ENCODE measurements at places on chromosomes 1 and 21.

- DNase-seq, result no peak
These were observed 5.1 kb upstream of the SMIM1 start for GRCh38 chr1:3767328-3767925.

DNA sequence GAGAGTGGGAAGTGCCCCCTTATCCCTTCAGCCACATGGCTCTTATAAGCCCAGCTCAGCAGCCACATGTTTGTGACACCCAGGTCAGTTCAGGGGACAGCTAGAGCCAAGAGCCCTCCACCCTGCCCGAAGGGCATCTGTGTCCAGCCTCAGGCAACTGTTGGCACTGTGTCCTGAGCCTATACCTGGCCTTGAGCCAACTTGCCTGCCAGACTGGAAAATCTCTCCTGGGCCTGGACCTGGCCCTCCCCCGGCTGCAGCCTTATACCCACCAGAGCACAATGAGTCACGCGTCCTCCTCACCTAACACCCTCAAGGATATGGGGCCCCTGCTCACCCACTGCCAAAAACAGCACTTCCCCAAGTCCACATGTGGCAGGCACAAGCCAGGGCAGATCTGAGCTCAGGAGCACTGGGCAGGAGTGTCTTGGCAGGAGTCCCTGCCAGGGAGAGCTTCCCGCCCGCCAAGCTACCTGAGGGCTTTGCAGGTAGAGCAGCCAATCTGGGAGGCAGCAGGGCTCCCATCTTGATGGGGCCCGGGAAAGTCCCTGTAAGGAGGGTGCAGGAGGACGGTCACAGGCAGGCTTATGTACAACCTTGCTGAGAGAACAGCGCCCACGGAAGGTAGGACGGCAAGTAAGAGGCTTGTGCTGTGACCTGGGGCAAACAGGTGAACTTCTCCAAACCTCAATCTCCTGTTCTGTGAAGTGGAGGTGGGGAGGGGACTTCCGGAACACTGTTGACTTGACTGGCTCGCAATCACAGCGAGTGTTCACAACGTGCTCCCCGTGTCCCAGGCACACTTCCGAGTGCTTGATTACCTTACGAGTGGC lies 19.8 kb upstream of the HSPG2 start:
- DNase-seq, result peak; percentile 17

DNA sequence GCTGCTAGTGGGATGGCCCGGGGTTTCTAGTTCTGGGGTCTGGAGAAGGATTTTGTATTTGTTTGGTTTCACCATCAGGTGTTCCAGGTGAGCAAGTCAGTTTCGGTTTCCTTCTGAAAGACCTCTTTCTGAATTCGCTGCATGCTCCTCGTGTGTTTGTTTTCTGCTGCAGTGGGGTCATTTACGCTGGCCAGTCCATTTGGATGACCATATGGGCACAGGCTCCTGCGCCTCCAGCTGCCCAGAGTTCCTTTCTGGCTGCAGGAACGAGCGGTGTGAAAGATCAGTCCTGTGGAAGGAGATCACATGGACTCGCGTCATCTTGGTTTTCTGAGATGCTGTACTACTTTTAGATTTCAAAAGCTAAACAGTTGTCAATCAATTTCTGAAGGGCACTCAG lies 83.7 kb upstream of the GCLM start:
- no peak for DNase-seq

- no peak for DNase-seq
These were observed 10.9 kb downstream of the ARHGEF2 start for GRCh38 chr1:155967341-155968050.

DNA sequence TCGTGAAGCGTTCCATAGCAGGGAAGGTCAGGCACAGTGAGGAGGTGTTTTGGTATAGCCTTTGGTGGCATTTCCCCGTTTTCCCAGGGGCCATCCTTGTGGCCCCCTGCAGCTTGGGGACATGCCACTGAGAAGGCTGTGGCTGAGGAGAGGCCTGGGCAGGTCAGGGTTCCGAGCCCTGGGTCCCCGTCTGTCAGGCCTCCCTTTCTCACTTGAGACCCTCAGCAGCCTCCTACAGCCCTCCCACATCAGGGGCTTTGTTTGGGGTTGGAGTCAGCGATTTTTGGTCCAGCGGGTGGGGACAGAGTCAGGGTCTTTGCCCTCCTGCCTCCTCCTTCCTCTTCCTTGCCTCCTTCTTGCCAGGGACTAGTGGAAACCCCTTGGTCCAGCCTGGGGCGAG lies 22.2 kb downstream of the LDLRAP1 start:
- no peak for DNase-seq

DNA sequence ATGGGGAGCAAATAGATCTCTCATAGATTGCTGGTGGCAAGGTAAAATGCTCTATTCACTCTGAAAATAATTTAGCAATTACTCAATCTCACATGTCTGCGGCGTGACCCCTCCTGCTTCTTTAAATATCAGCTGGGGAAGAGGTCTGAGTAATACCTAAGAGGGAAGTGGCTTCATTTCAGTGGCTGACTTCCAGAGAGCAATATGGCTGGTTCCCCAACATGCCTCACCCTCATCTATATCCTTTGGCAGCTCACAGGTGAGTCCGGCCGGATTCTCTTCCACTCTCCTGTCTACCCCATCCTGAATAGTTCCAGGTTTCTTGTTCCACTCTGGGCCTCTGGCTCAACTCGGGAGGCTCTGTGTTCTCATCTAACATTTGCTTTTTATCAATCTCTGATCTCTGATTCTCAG lies at the start of gene SLAMF7:
Gene SLAMF7, plus strand, starts transcription at position 150 of the 414 bp plus-strand sequence. Its CDS starts 55 bp downstream, at position 205.
- DNase-seq, result peak; percentile 37

GRCh38 chr1:33367485-33368405 lies 46.8 kb upstream of the A3GALT2 start:
- peak; percentile 52 for DNase-seq

- DNase-seq, result no peak
These were observed 67.5 kb upstream of the CD1D start for GRCh38 chr1:158112994-158113758.

DNA sequence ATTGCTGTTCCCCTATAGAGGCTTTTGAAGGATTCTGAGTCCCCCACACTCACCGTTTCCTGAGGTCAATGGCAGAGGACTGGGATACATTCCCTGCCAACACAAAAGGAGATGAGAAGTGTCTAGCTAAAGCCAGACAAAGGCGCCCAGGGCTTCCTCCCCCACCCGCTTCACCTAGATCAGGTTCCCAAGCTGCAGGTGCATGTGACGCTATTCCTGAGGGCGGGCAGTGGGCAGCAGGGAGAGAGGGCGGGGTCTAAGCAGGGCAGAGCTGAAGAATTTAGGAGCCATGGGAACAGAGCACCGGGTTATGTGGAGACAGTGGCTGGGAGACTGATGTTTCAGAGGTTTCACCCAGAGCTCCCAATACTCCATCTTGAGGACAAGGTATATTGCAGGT lies 6.0 kb upstream of the ARHGEF2 start:
- DNase-seq, result no peak

DNA sequence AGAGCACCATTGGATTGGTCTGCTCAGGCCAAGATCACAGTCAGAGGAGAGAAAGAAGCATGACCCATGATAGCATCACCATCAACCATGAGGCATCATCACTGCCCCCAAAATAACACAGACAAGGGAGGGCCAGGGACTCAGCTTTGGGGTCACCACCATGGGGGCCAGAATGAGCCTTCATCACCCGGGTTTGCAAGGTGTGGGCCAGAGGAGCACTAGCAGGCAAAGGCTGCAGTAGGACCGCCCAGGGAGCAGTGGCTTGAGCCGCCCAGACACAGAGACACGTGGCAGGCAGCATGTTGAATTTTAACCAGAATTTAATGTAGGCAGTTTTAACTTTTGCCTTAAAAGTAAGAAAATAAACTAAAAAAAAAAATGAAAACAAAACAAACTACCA lies 53.7 kb upstream of the TMPRSS2 start:
- no peak for DNase-seq

DNA sequence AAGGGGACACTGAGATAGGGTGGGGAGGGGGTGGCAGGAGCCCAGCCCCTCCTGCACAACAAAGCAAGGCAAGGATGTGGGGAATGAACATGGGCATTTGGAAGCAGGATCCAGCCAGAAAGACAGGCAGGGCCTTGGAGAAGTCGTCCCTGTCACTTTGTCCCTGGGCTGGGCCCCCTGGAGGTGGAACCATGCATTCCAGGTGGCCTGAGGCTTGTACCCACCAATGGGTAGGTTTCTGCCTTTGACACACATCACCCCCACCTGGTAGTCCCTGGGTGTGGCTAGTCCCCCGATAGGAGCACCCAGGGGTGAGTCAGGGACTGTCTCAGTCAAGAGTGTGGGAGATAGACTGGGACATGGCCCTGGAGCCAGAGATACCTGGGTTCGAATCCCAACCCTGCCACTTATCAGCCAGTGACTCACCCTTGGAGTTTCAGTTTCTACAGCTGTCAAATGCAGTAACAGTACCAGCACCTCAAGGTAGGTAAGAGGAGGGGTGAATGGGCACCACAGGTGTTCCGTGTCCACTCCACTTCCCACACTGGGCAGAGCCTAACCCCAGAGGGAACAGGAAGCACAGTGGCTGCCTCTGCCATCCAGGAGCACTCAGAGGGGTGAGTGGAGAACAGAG lies 10.0 kb downstream of the PLA2G2D start:
- DNase-seq, result no peak

DNA sequence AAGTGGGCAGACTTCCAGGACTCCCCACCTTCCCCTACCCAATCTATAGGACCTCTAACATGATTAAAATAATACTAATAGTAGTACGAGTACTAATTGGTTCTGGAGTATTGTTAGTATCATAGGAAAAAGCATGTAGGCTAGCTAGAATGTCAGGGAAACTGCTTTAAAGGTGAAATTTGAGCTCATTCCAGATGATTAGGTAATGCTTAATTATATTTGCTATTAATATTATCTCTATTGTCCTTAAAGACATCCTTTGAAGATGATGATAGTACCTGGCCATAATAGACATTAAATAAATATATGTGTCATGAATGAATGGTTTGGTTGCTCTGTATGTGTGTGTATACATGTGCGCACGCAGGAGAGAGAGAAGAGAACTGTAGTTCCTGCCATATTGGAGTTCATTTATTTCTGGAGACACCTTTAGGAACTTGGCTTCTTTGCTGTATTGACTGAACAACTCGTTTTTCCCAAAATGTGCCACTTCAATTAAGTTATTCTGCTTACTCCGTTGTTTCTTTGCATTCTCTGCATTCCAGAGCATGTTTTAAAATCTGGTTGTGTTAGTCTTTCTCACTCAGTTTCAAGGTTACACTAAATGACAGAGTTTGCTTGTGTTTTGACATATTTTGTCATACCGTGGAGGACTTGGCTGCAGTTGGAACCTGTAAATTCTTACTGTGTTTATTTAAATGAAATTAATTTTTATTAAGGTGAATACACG lies 117.1 kb downstream of the OSBPL9 start:
- no peak for DNase-seq

DNA sequence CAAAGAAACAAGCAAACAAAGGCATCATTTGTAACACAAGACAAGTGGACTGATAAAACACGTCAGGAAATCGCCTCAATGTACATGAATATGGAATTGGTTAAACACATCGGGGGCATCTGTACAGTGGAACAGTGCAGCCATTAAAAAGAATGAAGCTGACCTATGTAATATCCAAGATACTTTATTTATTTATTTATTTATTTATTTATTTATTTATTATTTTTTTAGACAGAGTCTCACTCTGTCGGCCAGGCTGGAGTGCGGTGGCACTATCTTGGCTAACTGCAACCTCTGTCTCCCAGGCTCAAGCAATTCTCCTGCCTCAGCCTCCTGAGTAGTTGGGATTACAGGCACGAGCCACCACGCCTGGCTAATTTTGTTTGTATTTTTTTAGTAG lies 75.4 kb upstream of the SLC45A1 start:
- no peak for DNase-seq

DNA sequence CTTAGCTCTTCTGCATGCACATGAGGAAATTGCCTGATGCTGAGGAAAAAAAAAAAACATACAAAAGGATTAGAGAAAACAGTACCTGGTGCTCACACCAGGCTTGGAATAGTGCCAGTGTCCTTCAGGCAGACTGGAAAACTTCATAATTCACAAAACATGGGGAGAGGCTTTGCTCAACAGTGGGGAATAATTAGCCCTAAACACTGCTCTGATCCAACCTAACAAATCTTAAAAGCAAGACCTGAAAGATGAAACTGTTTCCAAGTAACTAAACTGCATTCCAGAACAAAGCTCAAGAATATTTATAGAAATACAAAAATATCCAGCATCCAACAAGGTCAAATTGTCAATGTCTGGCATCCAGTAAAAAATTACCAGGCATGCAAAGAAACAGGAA lies 124.8 kb downstream of the AK5 start:
- DNase-seq, result no peak

DNA sequence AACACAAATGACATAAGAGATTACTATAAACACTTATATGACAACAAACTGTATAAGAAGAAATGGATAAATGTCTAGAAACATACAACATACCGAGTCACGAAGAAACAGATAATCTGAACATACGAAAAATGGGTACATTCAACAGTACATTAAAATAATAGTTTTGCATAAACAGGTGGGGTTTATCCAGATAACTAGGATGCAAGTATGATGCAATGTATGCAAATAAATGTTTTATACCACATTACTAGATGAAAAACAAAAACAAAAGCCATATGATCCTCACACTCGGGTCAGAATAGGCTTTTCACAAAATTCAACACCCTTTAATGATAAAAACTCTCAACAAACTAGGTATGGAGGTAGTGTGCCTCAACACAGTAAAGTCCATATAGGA lies 1585.7 kb downstream of the BRINP3 start:
- no peak for DNase-seq

- DNase-seq, result no peak
These were observed 16.2 kb upstream of the LRP8 start for GRCh38 chr1:53343831-53344668.

DNA sequence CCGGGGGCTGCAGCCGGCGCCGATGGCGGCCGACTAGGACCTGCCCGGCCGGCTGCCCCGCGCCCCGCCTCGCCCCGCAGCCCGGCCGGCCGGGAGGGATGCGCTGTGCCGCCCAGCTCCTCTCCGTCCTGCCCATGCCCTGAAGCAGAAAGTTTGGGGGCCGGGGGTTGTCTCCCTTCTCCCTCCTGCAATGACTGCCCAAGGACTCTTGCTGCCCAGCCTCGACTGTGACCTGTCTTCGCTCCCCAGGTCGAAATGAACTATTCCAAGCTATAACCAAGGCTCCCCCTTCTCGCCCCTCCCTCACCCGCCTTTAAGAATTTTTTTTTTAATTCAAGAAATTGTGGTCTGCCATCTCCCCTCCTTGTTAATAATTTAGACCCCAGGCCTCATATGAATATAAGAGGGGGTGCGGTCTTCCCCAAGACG lies 361 bp downstream of the TMCC2 start:
- DNase-seq, result no peak

DNA sequence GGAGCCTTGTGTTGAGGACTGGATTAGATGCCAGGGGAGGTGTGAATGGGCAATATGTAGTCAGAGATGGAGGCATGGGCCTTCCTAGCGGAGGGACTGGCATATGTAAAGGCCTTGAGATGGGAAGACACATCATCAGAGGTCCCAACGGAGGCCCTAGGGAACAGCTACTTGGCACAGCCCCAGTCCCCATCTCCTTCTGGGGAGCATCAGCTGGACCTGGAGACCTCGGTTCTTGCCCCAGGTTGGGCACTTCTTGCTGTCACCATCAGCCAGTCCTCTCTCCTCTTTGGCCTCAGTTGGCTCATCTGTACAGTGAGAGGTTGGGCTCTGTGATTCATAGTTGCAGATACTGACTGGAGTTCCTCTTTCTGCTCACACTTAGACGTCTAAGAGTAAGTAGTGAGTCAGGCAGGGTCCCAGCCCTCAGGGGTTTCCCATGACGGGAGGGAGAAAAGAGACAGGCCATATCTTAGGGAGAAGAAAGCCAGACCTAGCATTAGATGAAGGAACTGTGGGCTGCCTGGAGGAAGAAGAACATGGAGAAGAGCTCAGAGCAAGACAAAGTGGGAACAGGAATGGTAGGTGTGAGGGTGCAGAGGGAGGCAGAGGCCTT lies 3.4 kb upstream of the MARCKSL1 start:
- no peak for DNase-seq

All from stimulated activated CD8-positive, alpha-beta memory T cell treated with anti-CD3 and anti-CD28 coated beads, Interleukin-15, amount 100 ng/mL, for 4 hours (primary cell).